ENCODE measurements at places on chromosomes 2 and 18.

DNA sequence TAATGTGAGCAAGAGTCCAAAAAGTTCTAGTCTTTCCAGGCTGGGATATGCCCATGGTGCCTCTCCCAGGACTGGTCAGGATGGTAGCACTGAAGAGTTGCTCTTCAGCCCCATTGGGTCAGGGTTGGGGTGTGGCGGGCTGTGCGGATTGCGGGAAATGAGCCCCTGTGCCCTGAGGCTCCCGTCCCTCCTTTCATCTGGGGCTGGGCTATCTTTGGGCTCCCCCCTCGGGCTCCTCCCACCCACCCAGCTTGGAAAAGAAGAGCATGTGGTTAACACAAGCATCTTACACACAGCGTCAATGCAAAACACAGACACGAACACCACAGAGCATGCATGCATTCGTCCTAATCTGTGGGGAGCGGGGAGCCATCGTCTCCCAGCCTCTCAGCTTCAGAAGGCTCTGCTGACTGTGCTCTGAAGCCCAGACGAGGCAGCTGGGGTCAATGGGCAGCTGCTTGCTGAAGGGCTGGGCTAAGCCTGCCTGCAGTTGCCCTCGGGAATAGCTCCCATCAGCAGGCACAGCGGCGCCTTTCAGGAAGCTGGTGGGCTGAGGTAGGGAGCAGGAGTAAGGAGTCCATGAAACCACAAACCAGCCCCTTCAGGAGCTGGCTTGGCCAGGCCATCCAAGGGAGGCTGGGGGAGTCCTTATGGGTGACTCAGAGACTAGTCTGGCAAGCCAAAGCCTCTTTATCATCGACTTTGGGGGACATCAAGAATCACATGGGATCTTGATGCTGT, 112.9 kb downstream of the CLIP4 start:
- no peak for DNase-seq

- no peak for DNase-seq
These were observed 101.5 kb downstream of the AFF3 start for GRCh38 chr2:100040906-100041305.

GRCh38 chr2:56127463-56128152, 56.2 kb upstream of the CCDC85A start:
- DNase-seq: no peak

GRCh38 chr2:37405781-37406180, 61.4 kb downstream of the QPCT start:
- DNase-seq: no peak

DNA sequence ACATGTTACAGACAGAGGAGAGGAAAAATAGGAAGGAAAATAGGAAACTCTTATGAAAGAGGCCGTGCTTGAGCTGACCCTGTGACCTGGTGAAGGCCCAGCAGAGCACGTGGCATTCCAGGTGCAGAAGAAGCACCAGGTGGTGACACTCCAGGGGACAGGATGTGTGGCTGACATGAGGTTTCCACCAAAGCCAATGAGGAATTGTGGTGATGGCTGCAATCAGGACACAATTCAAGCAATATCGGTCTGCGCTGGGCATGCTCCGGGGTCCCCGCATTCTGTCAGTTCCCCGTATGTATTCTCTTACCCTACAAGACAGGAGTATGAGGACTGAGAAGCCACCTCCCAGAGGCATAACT, 504.2 kb downstream of the EIPR1 start:
- no peak for DNase-seq

DNA sequence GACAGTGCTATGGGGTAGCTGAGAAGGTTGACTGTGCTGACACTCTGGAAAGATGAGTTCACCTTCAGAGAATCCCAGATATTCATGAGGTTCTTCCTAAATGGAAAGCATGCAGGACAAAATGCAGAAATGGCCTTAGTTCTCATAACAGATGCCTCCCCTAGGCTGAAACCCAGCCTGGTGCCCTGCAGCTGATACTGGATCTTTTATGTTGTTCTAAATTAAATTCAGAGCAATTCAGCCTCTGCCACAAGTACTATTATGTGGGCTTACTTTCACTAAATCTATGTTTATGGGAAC, 172.0 kb upstream of the SERPINE2 start:
- no peak for DNase-seq

GRCh38 chr18:63440219-63440618, 17.9 kb upstream of the VPS4B start:
- DNase-seq: no peak

DNA sequence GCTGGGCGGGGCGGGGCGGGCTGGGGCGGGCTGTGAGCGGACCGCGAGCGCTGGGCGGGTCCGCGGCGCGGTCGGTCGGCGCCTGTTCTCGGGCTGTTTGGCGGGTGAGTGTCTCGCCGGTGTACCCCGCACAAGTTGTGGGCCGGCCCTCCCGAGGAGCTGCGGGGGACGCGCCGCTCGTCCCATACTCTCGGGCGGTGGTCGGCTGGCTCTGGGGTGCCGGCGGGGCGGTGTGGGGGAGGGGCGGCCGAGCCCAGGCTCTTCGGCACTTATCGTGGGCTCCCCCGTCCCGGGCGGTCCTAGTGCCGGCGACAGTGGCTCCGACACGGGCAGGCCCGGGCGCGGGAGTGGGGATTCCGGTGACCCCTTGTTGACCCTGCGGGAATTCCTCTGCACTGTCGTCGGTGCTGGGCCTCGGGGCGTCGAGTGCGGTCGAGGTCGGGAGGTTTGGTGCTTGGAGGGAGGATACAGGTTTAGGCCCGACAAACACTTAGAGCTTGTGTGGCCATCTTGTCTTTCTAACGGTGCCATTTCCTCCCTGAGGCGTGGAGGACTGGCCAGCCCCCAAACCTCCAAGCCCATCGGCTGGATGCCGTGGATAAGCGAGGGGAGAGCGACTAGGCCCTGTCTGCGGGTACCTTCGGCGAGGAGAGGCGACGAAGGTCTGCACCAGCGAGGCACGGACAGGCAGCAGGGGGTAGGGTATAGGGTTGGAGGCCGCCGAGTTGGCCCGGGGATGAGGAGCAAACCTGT, at the start of gene SEPTIN2:
Gene SEPTIN2 (plus strand): TSS at position 47 of the 753 bp plus-strand sequence. CDS start 8,308 bp downstream, outside the sequence.
- DNase-seq: peak; percentile 59

DNA sequence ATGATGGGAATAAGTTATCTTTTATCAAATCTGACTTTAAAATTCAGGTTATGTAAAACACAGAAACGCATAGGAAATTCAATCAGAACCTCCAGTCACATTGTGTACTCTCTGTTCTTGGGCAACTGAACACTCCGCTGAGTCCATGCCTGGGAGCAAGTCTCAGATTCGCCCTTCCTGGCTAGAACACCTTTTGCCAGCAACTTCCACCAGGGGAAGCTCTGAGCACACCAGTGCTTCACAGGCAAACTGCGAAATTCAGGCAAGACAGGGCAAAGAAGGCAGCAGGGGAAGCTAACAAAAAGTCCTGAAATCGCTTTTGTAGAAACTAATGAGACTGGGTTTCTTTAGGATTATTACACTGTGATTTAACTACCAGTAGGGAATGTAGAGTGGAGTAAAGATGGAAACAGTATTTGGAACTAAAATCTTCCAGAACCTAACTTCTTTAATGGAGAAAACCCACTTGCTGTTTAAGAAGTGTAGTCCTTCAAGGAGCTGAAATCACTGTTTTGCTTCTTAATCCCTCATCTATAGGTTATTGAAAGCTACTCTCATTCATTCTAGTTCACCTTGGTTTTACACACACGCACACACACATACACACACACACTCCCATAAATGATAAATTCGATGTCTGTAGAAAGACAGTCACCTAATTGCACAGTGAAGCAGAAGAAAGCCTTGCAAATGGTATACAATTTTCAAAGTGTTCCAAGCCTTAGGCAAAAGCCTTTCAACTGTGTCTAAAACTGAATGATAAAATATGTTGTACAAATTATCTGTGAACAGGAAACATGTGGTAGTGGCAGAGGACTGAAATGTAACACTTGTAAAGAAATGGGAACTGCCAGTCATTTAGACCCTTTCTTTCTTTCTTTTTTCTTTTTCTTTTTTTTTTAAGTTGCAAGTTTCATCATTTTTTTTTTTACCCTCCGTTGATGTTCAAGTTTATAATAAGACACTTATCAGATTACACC, 214.5 kb downstream of the TMEM182 start:
- DNase-seq: no peak

GRCh38 chr2:220259662-220260061, 632.2 kb downstream of the SLC4A3 start:
- DNase-seq: no peak

GRCh38 chr2:126909366-126909765, 10.7 kb downstream of the TEX51 start:
- no peak for DNase-seq

- no peak for DNase-seq
These were observed 136.7 kb upstream of the CAVIN2 start for GRCh38 chr2:191983591-191983990.

DNA sequence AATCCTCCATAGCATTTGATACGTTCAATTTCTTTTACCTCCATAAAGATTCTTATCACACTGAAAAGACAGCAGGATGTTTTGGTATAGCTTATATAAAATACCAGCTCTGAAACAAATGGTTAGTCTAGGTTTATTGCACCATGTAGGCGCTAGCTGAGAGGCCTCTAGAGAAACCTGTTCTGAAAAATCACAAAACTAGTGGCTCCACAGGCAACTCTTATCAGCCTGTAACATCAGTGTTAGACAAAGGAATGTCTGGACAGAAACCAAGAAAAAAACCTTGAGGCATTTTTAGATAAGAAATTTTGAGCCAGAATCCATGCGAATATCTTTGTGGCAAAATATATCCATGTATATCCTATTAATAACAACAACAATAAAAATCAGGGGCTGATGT, 440.4 kb upstream of the MAP2 start:
- DNase-seq: no peak

DNA sequence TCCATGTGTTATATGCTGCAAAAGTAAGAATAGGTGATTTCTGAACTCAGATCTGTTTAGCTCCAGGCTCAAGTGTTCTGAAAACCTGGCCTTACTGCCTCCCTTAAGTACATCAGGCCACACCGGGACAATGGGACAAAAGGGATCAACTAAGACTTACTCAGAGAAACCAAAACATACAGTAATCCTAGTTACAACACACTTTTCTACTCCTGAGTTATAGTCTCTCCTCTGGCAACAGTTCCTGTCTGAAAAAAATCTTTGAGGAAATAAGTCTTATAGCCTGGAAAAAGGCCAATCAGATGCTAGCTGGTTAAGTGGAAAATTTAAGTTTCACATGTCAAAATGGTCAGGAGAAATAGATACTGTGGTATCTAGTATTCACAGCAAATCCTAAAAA, 5.6 kb downstream of the METTL5 start:
- no peak for DNase-seq

DNA sequence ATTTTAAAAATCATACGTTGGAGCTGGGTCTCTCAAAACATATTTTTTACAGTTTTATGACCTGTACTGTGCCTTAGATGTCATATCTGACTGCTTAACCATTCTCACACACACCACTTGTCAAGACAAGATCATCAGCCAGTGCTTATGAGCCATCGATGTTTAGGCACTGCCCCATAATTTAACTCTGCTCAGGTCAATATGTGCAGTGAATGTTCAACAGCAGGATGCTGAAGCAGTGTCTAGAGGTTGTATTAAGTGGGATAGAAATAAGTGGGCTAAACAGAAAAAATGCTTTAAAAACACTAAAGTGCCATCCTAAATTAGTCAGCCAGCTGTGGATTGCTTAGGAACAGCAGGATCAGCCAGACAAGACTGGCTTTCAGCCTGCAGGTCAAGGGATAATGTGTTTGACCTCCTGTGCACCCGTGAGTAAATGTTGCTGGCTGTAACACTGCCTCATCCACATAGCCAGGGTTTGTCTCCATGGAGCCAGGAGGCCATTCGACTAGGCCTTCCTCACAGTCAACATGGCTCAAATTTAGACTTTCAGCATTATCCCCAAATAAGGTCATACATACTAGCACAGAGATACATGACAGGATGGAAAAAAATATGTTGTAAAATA, 139.0 kb upstream of the NXPH2 start:
- no peak for DNase-seq

DNA sequence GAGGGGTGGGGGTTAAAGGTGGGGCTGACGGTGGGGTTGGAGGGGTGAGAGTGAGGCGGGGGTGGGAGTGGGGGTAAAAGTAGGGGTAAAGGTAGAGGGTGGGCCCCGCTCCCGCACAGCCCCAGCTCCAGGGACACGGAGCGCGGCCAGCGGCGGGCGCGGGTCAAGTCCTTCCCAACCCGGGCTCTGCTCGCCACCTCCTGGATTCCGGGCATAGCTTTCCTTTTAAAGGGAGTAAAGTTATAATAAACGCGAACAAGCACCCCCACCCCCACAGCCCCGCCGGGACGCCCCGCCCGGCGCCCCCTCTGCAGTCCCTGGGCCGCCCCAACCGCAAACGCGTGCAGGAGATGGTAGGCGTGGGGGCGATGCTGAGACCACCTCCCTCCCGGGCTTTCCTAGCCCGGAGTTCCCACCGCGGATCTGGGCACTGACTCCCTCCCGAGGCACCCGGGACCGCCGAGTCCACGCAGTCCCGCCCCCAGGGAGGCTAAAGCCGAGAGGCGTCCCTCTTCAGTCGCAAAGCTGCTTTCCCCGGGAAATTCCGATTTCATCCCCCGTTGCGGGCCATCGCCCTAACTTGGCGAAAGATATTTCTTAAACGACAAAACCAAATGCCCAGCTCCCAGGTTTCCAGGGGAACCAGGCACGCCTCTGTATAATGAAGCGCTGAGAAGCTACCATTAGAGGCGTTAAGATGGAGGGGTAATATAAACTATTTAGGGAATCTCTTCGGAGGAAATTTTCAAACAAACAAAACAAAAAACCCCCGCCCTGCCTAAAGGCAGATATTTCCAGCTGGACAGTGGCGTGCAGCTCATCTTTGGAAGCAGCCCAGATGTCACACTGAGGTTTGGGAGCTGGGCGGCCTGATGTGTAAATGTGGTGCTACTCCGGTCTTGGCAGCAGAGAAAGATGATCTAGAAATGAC, at the start of gene LIMS2:
Gene LIMS2 (minus strand): TSS at position 200 of the 931 bp plus-strand sequence. CDS start 506 bp downstream, outside the sequence.
- DNase-seq: no peak

DNA sequence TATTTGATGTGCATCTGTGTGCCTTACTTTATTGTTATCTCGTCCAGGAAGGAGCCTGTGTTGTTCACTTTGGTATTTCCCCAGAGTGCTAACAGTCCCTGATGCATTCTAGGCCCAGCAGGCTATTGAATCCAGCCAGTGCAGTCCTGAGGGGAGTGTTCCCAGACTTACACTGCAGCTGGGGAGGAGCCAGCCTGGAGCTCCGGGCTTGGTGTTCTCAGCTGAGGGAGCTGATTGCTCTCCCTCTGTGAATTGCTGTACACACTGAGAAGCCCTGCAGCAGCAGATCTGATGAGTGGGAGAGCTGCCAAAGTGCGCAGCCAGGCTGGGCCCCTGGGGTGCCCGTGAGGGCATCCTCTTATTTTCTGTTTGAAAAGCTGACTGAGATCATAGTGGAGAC, 159.2 kb downstream of the GALNT3 start:
- DNase-seq: no peak

GRCh38 chr2:180572346-180572745, 408.1 kb upstream of the UBE2E3 start:
- DNase-seq: no peak
